ENCODE measurements at places on chromosomes 11 and 22.

GRCh38 chr11:2681408-2682145 lies 18.2 kb downstream of the KCNQ1OT1 start:
- DNase-seq = no peak

DNA sequence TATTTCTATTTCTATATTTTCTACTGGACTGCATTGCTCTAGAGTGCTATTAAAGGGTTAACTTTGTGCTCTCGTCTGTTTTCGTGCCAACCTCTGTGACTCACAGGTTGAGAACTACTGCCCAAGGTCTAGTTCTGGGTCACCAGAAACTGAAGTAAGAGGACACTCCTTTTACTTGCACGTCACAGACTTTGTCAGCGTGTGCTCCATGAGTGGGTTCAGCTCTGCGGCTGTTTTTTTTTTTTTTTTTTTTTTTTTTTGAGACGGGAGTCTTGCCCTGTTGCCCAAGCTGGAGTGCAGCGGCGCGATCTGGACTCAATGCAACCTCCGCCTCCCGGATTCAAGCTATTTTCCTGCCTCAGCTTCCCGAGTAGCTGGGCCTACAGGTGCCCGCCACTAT lies 49.8 kb downstream of the CLMP start:
- DNase-seq = no peak

- no peak for DNase-seq
Observed at GRCh38 chr11:61776561-61777075, 15.8 kb downstream of the TMEM258 start.

GRCh38 chr11:125279676-125280418 lies 115.3 kb downstream of the PKNOX2 start:
- DNase-seq = no peak

GRCh38 chr11:111514216-111515031 lies at the start of gene HOATZ:
HOATZ (plus strand) TSS chr11:111514778; CDS start chr11:111514785, 7 bp downstream.
- DNase-seq = no peak
